NCI-H2081 treated with DMSO at 0.1 percent for 48 hours (cell line): ENCODE measurements at places on chromosomes 11 and 22.

GRCh38 chr11:10483174-10483573 is 28.1 kb downstream of the AMPD3 start:
- no peak for DNase-seq

- no peak for DNase-seq
These were observed 115.1 kb upstream of the RASSF10 start for GRCh38 chr11:12893787-12894672.

DNA sequence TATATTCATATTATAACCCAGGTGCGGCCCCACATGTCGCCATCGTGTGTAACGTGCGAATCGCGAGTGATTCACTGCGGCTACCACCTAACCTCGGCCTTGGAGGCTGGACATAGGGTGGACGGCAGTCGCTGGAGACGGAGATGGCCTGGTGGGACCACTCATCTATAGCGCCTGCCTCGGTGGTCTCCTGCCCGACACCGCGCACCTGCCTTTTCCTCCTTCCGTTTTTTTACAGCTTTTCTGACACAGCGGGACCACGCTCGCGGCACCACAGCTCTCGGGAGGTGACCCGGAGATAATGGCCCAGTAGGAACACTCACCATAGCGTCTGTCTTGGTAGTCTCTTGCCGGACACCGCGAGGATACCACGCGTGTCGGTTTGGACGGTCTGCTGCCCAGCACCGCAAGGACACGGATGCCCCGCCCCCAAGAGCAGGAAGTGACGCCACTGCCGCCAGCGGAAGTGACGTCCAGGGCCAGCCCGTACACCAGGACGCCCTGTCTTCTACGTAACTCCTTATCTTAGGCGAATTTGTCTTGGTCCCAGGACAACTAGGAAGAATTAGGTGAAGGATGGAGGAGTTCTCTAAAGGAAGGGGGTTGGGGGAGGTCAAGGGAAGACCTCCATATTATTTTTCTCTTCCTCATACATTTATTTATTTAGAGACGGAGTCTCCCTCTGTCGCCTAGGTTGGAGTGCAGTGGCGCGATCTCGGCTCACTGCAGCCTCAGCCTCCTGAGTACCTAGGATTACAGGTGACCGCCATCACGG is 6.4 kb downstream of the SNU13 start:
- DNase-seq: no peak

GRCh38 chr11:108818971-108819370 is 154.1 kb downstream of the DDX10 start:
- DNase-seq: no peak

DNA sequence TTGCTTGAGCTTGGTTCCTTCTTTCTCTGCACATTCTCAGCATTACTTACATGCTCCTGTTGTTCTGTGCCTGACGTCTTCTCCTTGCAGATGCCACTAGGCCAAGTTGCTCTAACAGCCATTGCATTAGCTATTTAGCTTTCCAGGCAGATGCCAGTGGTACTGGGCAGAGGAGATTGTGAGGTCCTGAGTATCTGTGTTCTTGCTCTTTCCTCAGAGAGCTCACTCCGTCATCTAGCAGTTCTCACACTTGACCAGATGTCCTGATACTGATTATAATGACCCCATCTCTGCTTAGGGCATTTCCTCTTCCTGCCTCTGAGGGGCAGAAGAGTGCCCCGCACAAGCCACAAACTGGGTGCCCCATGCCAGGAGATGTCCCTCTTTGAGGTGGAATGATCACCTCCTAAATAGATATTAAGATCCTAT is 30.7 kb downstream of the ARHGAP1 start:
- DNase-seq: no peak

GRCh38 chr22:41768430-41768829 is 32.0 kb upstream of the CCDC134 start:
- DNase-seq: no peak

- DNase-seq: peak; percentile 67
These were observed 109.4 kb downstream of the GRIA4 start for GRCh38 chr11:105719073-105719822.
